ENCODE measurements at places on chromosomes 1 and 21.
A peak's percentile ranks its signal among the peaks of the same experiment; 100 is the strongest.

GRCh38 chr1:189834813-189835212, 642.9 kb downstream of the BRINP3 start:
- DNase-seq = no peak

- no peak for DNase-seq
Measured at GRCh38 chr1:92136341-92136740, 56.2 kb downstream of the BTBD8 start.

DNA sequence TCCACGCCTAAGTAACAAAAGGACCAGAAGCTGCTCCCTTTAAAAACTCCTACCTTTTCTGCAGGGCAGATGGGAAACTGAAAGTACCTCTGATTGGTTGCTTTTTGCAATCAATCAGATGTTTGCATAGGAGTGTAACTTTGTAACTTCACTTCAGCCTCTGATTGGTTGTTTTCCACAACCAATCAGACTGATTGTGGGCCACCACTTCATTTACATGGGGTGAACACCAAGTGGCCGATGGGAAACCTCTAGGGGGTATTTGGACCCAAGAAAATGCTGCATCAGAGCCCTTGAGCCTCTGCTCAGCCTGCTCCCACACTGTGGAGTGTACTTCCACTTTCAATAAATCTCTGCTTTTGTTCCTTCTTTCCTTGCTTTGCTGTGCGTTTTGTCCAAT, 32.8 kb upstream of the CD1D start:
- DNase-seq = no peak

- DNase-seq = no peak
Measured at GRCh38 chr1:244354810-244355278, 96.9 kb downstream of the ADSS2 start.

GRCh38 chr1:220680085-220680687, 10.0 kb upstream of the C1orf115 start:
- DNase-seq = peak; percentile 68

GRCh38 chr21:42097274-42097673, 26.2 kb downstream of the UMODL1 start:
- DNase-seq = no peak

DNA sequence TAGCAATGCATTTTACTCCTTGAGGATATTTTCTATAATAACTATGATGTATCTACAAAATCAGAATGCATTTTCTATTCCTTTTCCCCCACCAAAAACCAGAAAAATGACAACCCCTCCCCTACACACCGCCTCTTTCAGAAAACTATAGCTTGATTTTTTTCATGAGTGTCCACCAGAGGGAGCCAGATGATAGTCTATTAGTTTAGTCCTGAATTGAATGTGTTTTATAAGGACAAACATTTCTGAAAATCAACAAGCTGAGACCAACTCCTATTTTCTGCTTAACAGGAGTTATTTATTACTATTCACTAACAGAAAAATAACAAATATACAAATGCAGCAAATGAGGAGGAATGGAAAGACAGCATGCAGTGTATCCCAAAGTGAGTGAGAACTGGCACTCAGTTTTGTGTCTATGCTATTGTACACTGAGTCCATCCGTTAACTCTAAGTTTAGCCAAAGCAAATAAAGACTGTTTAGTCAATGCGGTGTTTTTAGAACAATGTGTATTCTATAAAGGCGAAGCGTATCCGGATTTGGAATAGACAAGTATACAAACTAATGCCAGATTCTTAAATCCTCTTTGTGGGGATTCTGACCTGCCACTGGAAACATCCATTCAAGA, 182.6 kb downstream of the VAV3 start:
- peak; percentile 63 for DNase-seq

- DNase-seq = no peak
Measured at GRCh38 chr1:17289721-17290120, 18.3 kb upstream of the PADI4 start.

DNA sequence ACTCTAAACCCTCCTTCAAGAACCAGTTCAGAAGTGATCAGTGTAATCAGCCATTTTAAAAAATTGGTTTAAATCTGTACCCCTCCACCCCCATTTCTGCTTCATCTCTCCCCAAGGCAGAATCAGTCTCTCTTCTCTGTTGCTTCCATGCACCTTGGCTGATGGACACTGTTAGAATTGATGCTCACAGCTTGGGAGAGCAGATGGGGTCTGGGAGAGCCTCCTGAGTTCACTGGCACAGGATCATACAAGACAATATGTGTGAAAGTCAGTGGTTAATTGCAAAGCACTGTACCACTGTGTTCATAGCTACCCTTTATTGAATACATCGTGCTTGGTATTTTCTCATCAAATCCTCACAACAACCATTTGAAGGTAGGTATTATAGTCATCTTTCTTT, 140.9 kb downstream of the ROR1 start:
- DNase-seq = no peak

DNA sequence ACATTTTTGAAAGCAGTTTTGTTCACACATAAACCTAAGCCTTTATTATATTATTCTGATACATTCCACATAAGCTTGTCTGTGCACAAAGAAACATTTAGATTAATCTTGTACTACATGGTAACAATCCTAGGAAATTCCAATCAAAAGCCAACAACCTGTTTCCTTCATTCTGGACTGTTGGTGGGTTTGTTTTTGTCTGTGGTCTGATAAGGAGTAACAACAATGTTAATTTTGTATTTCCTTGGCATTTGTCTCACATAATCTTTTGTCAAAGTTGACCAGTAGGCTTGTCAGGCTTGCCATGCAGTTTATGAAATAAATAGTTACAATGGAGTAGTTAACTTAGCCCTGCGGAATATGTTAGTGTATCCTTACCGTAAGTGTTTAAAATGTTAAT, 183.3 kb downstream of the DHRS3 start:
- DNase-seq = no peak

DNA sequence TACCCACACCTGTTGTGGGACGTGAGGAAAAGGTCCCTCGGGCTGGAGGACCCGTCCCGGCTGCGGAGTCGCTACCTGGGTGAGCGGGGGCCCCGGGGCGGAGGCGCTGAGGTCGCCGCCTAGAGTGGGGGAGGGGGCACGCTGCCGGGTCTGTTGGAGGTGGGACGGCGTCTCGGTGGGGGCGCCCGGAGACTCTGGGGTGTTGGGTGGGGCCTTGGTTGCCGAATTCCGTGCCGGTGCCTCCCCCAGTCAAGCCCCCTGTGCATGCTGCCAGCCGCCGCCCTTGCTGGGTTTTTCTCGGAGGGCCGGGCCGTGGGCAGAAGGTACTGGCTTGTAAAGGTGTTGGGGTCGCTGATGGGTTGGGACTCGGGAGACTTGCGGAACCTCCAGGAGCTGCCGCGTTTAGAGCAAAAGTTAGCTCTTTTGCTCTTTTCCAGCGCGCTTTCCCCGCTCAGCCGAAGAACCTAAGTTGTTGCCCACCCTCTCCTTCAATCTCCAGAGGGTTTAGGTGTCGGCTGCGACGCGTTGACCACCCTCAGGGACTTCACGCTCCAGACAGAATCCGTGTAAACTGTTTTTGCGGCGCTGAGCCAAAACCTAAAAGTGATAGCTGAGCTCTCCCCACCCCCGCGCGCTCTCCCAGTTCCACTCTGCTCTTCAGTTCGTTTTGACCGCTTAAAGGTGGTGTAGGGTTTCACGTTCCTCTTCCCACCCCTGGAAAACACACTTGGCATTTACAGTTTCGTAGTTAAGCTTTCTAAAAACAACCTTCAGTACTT, at the start of gene MPC2:
TSS of gene MPC2 (minus strand) at position 143 of the 779 bp plus-strand sequence. CDS start 1,231 bp downstream, outside the sequence.
- DNase-seq = peak; percentile 78
